KBM-7 (cell line): ENCODE measurements at places on chromosomes 1 and 21.
A peak's percentile ranks its signal among the peaks of the same experiment; 100 is the strongest.

GRCh38 chr1:217540321-217540720 lies 90.6 kb downstream of the GPATCH2 start:
- no peak for DNase-seq

GRCh38 chr1:59279645-59280044 lies 17.2 kb upstream of the FGGY start:
- no peak for DNase-seq

DNA sequence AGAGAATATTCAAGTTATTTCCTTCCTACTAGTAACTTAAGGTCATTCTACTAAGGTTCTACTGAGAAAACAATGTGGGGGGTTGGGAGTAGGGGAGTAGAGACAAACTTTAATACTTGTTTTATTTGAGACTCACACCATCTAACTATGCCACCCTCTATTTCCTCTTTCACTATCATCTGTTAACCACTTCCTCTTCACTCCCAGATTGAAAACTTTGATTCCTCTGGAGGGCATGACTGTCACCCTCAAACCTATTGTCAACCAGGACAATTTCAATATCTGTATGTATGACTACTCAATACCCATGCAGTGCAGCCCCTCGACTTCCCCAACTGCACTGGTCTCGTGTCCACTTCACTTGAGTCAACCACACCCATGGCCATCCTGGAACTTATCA lies 165.6 kb upstream of the POGK start:
- peak; percentile 19 for DNase-seq

GRCh38 chr21:44263221-44263760 lies 1.6 kb upstream of the DNMT3L start:
- DNase-seq = no peak

DNA sequence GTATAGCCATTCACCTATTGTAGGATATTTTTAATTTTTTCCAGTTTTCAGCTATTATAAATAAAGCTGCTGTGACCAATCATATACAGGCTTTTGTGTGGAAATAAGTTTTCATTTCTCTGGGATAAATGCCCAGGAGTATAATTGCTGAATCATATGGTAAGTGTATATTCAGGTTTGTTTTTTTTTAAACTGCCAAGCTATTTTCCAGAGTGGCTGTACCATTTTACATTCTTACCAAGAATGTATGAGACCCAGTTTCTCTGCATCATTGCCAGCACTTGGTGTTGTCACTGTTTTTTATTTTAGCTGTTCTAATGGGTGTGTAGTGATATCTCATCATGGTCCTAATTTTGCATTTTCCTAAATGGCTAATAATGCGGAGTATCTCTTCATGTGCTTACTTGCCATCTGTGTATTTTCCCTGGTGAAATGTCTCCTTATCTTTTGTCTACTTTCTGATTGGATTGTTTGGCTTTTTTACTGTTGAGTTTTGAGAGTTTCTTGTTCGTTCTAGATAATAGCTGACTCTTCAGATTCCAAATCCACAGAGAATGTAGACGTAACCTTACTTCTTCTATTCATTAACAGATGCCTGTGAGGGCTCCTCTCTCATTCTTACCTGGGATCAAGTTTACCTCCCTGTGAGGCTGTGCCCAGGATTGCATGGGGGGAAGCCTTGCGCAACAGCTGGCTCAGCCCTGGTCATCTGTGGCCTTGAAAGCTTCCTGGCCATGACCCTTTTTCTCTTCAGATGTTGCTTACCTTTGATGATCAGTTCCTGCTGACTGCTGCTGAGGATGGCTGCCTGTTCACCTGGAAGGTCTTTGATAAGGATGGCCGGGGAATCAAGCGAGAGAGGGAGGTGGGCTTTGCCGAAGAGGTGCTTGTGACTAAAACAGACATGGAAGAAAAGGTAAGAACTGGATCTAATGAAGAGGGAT lies 42.6 kb downstream of the CFAP57 start:
- DNase-seq = no peak

DNA sequence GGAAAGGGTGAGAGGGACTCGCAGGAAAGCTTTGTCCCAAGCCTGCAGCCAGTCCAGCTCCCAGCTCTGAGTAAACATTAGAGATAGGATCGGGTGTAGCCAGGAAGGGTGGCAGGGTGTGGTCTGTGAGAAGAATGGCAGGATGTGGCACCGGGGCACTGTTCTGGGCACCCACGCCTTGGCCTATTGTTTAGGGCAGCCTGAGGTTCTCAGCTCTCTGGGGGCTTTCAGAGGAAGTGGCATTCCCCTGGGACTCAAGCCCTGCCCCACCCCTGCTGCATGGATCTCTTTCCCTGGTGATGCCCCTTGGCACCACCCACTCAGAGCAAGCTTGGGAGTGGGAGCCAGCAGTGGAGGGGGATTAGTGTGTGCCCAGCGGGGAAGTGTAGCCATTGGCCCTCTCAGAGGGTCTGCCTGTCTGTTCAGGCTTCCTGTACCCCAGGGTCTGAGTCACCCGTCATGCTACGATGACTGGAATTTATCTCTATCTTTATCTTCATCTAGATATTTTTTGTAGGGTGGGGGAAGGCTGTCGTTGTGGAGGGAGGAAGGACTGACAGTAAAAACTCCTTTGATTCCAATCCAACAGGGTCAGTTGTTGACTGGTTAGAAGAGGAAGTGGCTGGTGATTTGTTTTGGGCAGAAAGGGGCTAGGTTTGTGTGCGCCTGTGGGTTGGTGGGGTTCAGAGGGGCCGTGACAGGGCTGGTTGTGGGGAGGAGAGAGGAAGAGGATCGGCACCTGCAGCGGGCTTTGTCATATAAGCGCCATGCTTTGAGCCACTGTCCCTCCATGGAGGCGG lies 31.6 kb downstream of the SOX13 start:
- DNase-seq = no peak

GRCh38 chr1:171849245-171849898 lies 8.1 kb downstream of the DNM3 start:
- no peak for DNase-seq

GRCh38 chr1:194570476-194570875 lies 1384.1 kb upstream of the B3GALT2 start:
- no peak for DNase-seq

GRCh38 chr1:48181669-48182367 lies 40.7 kb upstream of the SLC5A9 start:
- no peak for DNase-seq

DNA sequence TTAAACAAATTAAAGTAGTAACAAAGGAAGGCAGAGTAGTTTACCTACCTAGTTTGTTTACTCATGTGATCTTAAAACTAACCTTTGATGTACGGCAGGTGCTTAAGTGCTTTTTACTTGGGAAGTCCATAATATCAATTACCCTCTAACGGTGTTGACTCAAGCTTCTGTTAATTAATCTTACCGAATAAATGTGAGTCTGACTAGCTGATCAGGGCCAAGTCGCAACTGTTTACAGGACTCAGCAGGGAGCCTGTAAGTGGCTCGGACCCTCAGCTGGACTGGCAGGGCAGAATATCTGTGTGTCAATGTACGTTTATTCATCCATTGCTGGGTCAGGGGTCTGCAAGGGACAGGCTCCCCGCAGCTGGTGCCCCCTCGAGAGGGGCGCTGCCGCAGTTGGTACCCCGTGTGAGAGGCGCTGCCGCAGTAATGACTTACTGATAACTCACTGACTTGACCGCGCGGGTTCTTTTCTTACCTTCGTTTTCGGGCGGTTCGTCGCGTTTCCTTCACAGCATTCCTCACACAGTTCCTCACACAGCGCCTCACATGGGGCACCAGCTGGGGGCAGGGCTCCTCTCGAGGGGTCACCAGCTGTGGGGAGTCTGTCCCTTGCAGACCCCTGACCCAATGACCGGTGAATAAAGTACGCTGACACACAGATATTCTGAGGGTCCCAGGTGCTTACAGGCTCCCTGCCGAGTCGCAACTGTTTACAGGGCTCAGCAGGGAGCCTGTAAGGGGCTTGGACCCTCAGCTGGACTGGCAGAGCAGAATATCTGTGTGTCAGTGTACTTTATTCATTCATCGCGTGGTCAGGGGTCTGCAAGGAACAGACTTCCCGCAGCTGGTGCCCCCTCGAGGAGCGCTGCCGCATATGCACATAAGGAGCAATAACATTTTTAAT lies 3.0 kb downstream of the FMO1 start:
- DNase-seq = peak; percentile 44

DNA sequence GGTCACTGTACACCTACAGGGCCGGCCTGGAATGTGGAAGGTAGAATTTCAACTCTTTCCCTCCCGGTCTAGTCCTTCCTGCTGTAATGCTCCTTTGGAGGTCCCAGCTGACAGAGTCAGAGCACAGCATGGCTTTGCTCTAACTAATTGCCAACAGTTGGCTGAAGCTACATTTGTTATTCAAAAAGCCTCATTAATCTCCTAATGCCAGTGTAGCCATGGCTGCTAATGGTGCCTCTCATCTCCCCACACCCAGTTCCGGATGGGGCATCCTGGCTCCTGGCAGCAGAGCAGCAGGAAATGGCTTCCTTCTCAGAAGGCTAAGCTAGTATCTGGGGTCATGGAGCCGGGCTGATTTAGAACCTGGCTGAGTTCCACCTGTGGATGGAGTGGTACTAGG lies 18.7 kb upstream of the CAMK1G start:
- no peak for DNase-seq

DNA sequence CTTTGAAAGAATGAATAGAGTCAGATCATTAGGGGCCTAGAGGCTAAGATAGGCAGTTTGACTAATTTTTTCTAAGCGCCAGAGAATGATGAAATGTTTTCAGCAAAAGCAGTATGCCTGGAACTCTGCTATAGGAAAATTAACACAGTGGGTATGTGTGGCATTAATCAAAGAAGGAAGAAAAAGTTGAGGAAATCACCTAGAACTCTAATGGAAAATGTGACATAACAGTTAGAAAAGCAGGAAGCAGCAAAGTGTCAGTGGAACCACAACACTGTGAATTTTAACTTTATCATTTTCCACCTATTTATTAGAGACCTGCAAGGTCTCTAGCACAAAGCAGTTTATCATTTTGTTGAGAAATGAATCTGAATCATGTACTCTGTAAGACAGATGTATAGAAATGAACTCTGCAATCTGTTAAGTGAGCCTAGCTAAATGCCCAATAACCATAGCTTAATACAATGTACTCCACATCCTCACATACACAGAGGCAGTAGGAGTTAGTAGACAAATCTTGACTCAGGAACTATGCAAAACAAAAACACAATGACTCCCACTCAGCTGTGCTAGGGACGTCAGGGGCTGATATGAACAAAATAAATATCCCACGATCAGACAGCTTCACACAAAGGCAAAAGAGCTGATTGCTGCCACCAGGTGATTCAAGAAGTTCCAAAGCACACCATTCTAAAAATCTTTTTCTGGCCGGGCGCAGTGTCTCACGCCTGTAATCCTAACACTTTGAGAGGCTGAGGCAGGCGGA lies 500.7 kb upstream of the NFIA start:
- DNase-seq = no peak

- DNase-seq = peak; percentile 83
Measured at GRCh38 chr21:38925923-38926322, 120.2 kb downstream of the ETS2 start.

DNA sequence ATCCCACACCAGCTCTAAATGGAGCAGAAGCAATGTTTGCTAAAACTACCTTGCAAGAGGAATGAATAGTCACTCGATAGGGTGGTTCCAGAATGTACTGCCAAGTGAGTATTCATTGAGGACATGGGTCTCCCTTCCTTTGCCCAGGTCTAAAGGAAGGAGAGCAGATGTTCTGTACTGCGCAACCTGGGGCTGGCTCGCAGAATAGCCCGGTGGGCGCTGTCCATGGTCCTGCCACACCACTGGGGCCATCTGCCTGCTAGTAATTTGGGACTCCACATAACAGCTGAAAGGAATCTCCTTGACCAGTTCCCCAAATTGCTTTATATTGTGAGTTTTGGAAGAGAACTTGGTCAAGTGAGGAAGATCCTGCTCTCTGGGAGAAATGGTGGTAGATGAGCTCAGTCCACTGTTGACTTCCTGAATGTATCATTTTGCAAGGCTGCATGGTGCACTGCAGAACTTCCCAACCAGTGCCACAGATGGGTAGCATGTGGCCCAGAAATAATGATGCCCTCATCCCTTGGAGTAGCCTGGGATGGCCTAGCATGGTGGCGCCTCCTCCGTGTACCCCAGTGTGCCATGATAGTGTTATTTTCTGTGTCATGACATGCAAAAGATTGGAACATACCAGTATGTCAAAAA lies 5.7 kb downstream of the SLC6A17 start:
- peak; percentile 62 for DNase-seq

GRCh38 chr1:113616156-113616555 lies 143.1 kb downstream of the PHTF1 start:
- DNase-seq = no peak

DNA sequence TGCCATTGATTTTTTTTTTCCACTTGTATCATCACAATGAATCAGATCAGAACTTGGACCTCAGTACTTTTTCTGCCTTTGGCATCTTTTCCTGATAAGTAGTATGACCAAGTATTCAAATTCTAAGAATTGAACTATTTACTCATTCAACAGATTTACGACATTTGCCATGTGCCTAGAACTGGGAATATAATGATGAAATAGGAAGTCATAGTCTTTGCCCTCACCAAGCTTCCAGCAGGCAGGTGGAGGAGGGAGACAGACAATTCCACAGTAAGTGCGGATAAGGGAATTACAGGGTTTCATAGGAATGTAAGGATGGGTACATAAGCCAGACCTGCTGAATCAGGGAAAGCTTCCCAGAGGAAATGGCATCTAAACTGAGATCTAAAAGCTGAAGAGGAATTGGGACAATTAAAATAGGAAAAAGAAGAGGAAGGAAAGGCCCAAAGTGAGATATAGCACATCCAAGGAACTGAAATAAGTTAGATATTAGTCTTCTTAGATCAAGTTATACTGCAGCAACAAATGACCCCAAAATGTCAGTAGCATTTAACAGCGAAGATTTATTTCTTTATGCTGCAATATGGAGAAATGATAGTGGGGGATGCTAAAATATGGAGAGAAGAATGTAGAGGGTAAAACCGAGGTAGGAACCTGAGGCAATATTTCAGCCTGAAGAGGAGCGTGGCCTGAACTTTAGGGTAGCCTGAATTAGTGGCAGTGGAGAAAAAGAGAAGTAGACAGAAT lies 5.3 kb upstream of the DDX59 start:
- no peak for DNase-seq

GRCh38 chr1:166695115-166695514 lies 144.2 kb upstream of the POGK start:
- DNase-seq = no peak

GRCh38 chr21:41927727-41928409 lies 25.9 kb downstream of the C2CD2 start:
- peak; percentile 84 for DNase-seq

DNA sequence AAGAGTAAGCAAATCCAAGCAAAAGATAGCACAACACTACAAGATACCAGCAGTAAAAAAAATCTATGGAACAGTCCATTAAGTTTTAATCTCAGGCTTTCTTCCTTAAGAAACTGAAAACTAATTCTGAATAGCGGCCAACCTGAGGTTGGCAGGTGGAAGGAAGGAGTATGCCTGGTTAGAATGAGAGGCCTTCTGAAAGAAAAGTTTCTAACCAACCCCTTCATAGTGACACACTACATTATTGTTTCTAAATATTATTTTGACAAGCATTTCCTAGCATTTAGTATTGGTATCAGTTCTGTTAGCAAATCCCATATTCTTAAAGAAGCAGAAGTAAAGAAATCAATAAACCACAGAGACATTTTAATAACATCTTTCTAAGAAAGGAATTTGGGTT lies 205.7 kb upstream of the PTBP2 start:
- DNase-seq = peak; percentile 3
